CD4-positive, alpha-beta T cell treated with Interferon gamma for 1 hour (primary cell): ENCODE measurements at places on chromosomes 3 and 15.

- DNase-seq, result no peak
Measured at GRCh38 chr15:60735559-60736047, 256.7 kb upstream of the ICE2 start.

- DNase-seq, result no peak
Measured at GRCh38 chr3:150300388-150300787, 107.7 kb upstream of the TSC22D2 start.

GRCh38 chr3:30626443-30627180, 20.2 kb downstream of the TGFBR2 start:
- DNase-seq, result no peak

- DNase-seq, result no peak
Measured at GRCh38 chr3:88985491-88985890, 121.9 kb upstream of the EPHA3 start.

GRCh38 chr15:57169643-57170042, 206.7 kb upstream of the CGNL1 start:
- DNase-seq, result no peak

DNA sequence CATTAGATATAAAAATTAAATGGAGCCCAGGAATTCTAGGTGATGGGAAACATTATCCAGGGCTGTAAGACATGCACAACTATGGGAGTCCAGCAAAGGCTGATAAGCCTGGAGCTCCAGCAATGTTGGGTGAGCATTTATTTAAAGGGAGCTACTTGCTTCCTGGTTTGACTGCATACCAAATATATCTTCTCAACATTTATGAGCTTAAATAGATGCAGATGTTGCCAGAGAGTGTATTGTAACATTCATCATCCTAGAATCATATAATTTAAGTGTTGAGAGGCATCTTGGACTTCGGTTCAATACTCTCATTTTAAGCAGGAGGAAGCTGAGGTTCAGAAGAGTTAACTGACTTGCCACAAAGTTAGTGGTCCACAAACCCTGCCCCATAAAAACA, 12.2 kb upstream of the POLR2M start:
- no peak for DNase-seq

DNA sequence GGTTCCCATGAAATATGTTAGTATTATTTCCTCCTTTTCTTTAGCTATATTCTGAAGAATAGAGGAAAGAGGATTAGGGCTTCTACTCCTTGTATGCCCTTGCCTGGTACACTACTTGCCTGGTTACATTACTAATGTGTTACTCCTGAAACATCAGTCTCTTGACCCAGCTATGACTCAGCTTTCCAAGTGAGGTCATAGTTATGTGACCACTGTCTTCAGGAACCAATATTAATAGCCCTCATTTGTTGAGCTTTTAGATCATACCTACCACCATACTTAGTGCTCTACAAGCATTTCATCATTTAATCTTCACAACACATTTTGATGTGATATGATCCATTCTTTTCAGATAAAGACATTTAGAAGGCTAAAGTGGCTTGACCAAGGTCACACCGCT, 60.3 kb downstream of the CMSS1 start:
- no peak for DNase-seq

DNA sequence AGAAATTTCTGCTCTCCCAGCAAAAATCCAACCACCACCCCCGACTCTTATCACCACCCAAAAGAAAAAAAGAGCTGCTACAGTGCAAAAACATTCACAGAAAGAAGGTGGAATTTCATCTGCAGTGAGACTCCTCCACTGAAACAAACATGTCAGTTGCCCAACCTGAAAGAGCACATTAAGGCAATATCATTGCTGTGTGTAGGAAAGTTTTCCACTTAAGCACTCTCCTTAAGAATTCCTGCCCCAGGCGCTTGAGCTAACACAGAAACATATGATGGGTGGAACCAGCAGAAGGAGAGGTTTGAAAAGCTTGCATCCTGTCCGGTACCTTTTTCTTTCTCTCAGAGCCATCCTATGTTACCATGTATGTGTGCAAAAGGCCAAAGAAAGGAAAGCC, 200.8 kb upstream of the GADL1 start:
- no peak for DNase-seq

GRCh38 chr15:54803134-54803808, 393.5 kb downstream of the RSL24D1 start:
- peak; percentile 11 for DNase-seq

DNA sequence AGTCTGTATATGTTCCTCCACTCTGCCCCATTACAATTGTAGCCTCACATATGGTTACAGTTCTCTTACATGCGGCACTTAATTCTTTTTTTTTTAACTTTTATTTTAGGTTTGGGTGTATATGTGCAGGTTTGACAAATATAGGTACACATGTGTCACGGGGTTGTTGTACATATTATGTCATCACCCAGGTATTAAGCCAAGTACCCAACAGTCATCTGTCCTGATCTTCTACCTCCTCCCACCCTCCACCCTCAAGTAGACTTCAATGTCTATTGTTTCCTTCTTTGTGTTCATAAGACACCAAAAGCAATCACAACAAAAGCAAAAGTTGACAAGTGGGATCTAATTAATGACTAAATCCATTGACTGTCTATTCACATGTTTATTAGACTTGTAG, 144.6 kb upstream of the TP63 start:
- no peak for DNase-seq

GRCh38 chr3:127077505-127078064, 94.7 kb downstream of the PLXNA1 start:
- DNase-seq, result no peak

DNA sequence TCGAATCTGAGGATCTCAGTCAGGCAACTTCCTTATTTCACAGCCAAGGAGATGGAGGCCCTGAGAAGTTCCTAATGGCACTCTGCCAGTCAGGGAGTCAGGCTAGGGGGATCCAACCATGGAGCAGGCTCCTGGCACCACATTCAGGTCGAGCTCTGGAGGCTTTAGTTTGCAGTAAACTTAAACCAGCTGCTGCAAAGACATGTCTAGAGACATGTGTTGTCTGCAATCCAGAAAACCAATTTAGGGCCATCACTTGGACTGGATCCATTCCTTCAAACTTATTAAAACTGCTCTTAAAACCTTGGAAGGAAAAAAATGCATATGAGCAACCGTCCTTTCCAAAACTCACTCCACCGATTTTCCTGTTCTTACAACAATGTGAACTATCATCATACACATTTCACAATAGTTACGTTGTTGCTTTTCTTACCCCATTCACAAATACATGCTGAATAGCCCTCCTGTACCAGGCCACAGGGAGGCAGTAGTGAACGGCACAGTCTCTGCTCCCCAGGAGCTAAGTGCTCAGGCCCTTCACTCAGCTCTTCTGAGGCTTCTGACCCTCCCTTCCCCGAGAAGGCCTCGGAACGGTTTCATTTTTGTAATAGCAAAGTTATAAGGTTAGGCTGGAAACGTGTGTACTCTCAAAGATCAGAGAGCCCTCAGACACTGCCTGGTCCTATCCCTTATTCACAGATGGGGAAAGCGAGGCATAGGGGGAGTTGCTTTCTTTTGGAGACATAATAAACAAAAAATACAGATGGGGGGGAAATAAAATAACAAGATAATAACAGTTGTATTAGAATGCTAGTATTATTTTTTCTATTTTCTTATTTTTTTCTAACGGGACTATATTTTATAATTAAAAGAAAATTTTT, 20.1 kb downstream of the RFT1 start:
- DNase-seq, result peak; percentile 56

- DNase-seq, result no peak
Measured at GRCh38 chr3:59654123-59654479, 604.3 kb upstream of the CFAP20DC start.

GRCh38 chr3:101512646-101513418, at the start of gene SENP7:
Gene SENP7, minus strand, starts transcription at chr3:101513212. Its CDS starts 82 bp downstream, at chr3:101513130.
- DNase-seq, result peak; percentile 75

- DNase-seq, result no peak
Measured at GRCh38 chr15:98422130-98422478, 226.2 kb upstream of the IGF1R start.

DNA sequence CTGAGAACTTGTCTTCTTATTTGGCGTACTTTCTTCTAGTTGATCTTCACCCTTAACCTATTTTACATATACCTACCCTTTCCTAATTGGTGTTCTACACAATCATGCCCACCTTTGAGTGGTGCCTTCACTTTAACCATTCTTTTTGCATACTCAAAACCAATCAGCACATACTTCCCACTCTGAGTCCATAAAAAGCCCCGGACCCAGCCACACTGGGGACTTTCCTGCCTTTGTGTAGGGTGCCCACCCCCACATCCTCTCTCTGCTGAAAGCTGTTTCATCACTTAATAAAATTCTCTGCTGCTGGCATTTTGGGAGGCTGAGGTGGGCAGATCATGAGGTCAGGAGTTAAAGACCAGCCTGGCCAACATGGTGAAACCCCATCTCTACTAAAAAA, 15.9 kb upstream of the CHST2 start:
- DNase-seq, result no peak

DNA sequence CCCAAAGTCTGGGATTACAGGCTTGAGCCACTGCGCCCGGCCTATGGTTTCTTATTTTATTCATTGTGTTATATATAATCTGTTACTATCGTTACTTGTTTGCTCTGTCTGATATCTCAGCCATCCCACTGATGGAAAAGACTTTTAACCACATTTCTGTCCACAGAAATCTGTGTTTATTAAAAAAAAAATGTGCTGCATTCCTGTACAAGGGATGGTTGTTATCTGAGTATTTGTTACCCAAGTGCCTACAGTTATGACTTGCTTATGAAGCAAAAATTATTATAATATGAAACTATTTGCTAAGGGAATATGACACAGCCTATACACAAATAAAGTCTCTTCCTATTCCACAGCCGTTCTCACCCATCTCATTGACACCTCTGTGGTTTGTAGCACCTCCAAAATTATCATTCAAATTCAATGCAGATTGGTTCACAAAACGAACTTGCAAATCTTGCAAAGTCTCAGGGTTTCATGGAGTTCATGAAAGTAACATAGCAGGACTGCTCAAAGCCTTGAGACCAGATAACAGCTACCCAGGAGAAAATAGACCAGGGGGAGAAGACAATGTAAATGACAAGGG, 47.4 kb upstream of the UBE2E1 start:
- no peak for DNase-seq

DNA sequence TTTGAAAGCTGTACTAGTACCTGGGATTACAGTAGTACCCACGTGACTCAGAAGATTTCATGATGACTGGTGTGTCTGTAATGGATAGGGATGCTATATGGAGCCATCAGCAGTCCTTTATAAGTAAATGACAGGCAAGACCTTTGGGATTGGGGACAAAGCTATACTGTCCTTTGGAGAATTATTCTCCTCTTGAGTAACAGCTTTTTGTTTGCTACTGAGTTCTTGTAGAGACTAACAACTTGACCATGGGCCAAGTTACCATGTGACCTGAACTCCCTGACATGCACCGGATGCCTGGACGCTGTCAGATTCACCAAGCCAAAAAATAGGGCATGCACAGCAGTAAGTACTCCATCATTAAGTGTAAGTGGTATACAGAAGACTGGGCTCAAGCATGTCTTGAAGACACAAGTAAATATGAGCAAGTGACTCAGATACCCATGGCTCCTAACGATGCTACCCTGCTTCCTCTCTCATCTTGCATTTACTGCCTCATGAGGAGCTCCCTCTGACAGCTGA, 12.9 kb downstream of the SEC11A start:
- no peak for DNase-seq

- DNase-seq, result no peak
Measured at GRCh38 chr3:53885239-53885638, 3.3 kb upstream of the ACTR8 start.
